ENCODE measurements at places on chromosomes 12 and 14.

GRCh38 chr12:130540376-130540775, 175.7 kb downstream of the RIMBP2 start:
- DNase-seq, result no peak

- no peak for DNase-seq
These were observed 27.6 kb downstream of the PLXNC1 start for GRCh38 chr12:94175763-94176668.

GRCh38 chr12:46580445-46580844, 207.9 kb upstream of the SLC38A2 start:
- DNase-seq, result no peak

- no peak for DNase-seq
These were observed 6.9 kb downstream of the TNFRSF1A start for GRCh38 chr12:6334940-6335450.

DNA sequence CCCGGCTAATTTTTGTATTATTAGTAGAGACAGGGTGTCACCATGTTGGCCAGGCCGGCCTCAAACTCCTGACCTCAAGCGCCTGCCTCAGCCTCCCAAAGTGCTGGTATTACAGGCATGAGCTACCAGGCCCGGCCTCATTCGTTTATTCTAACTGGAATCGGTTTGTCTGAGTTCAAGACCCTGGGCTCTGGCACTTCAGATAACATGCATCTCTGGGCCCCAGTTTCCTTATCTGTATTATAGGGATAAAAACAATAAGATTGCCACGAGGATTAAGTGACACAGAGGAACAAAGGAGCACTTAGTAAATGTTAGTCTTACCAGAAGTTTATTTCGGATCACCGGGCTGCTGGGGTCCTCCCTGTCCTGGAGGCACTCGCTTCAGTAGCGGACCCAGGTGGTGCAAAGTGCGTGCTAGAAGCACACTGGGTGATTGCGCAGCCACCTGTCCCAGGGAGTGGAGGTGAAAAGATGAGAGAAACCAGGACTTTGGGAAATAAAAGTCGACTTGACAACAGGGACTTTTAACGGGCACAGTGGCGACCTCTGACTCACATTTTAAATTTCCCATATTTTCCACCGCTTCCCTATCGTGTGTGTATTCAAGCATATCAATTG, 37.5 kb downstream of the ACACB start:
- no peak for DNase-seq

- DNase-seq, result no peak
These were observed 31.0 kb upstream of the CCND2 start for GRCh38 chr12:4242595-4242994.

GRCh38 chr14:68978172-68978911, 760 bp downstream of the ACTN1 start:
- no peak for DNase-seq

GRCh38 chr14:65487783-65488494, 75.4 kb downstream of the FUT8 start:
- DNase-seq, result no peak

DNA sequence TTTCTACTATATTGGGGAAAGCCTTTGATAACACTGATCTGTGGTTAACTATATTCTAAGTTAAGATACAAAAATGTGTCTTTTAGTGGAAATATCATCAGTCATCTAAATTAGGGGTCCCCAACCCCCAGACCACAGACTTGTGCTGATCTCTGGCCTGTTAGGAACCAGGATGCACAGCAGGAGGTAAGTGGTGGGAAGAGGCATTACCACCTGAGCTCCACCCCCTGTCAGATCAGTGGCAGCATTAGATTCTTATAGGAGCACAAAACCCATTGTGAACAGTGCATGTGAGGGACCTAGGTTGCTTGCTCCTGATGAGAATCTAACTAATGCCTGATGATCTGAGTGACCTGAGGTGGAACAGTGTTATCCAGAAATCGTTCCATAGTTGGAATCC, 28.3 kb upstream of the LIN7A start:
- peak; percentile 59 for DNase-seq

GRCh38 chr12:113416091-113416754, 6.0 kb upstream of the SDSL start:
- no peak for DNase-seq

DNA sequence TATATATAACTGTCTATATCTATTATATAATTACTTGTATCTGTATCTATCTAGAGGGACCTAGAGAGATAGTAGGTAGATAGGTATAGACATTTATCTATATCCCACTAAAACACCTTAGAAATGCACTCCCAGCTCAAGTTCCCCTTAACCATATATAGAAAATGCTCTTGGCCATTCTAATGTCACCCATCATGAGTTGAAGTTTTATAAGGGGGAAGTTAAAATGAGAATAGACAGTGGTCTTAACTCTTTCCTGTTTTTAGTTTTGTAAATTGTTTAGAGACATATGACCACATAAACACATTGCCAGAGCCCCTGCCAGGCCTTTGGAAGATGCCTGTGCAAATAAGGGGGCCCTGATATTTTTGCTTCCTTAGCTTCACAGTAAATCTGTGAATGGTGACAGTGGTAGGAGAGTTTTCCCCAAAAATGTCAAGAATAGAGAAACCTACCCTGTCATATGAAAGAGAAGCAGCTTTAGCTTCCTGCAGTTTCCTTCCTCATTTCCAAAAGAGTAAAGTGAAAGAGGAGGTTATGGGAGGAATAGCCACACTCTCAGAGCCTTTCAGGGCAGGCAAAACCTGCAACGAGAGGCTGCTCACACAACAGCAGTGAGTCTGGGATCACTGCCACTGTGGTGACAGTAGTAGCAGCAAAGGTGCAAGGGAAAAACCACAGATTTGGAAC, 45.5 kb downstream of the MGST1 start:
- no peak for DNase-seq

DNA sequence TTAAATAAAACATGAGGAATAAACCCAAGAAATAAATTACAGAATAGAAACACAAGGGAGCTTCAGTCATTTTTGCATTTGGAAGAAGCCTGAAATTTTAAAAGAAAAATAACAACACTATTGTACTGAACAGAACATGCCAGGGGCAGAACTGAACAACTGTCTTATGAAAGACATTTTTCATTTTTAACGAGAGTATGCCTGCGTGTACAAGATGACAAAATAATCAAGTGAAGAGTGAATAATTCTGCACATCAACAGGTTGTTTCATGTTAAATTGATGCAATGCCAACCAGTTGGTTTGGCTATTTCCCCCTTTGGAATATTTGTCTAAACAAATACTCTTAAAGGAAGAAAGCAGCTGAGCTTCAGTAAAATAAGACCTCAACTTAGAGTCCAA, 103.3 kb upstream of the BTG1 start:
- DNase-seq, result no peak

- no peak for DNase-seq
These were observed at the start of gene KLC1 for GRCh38 chr14:103628684-103629502. KLC1 (plus strand) TSS chr14:103629211; CDS start chr14:103654565, 25,354 bp downstream.

GRCh38 chr14:29941401-29941800, 13.8 kb upstream of the PRKD1 start:
- DNase-seq, result no peak

DNA sequence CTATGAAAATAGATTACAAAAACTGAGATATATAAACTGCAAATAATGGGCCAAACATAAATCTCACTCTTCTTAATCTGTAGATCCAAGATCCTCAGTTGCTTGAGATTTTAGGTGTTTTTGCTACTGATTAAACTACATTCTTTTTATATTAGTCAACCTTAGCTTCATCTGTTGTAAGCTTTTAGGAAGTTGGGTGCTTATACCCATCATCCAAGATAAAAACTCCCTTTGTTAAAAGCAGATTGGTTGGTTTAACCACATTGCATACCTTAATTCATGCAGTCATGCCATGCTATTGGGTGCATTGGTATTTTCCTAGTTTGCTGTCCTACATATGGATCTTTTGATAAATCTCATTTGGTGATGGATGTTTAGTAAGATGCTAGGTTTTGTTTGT, 46.2 kb upstream of the DIP2B start:
- no peak for DNase-seq

DNA sequence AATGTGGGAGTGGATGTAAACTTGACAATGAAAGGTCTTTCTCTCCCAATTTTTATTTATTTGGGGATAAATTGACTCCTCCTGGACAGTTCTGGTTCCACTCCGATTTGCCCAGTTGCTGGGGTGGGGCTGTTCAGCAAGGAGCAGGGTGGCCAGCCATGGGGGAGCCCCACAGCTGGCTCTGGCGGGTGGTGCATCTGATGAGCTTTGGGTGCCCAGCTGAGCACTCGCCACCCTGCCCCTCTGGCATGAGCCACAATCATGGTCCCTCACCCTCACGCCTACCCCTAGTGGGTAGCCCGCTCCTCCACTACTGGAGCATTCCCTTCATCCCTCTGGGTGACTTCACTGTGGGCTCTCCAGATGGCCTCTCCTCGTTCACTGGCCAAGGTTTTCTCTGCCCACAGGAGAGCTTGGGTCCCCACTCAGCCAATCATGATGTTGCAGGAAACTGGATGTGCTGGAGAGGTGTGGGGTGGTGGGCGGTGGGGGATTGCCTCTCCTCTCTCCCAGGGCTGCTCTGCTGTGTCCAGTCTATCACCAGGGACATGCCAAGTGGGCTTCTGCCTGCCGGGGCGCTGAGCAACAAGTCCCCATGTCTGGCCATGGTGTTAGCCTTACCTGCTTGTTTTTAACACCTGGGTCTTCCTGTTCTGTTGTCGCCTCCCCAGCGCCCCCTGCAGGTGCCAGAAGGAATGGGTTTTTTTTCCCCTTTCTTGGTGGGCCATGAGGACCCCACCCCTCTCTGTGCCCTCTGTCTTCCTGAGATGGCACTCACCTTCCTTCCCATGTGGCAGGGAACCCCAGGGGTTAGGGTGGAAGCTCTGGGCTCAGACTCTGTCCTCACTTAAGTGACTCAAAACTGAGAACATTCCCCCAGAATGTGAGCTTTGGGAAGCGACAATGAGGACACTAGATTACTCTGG, 3.4 kb downstream of the CYP46A1 start:
- peak; percentile 93 for DNase-seq

- DNase-seq, result no peak
These were observed 2.5 kb upstream of the LRIG3 start for GRCh38 chr12:58922849-58923248.

DNA sequence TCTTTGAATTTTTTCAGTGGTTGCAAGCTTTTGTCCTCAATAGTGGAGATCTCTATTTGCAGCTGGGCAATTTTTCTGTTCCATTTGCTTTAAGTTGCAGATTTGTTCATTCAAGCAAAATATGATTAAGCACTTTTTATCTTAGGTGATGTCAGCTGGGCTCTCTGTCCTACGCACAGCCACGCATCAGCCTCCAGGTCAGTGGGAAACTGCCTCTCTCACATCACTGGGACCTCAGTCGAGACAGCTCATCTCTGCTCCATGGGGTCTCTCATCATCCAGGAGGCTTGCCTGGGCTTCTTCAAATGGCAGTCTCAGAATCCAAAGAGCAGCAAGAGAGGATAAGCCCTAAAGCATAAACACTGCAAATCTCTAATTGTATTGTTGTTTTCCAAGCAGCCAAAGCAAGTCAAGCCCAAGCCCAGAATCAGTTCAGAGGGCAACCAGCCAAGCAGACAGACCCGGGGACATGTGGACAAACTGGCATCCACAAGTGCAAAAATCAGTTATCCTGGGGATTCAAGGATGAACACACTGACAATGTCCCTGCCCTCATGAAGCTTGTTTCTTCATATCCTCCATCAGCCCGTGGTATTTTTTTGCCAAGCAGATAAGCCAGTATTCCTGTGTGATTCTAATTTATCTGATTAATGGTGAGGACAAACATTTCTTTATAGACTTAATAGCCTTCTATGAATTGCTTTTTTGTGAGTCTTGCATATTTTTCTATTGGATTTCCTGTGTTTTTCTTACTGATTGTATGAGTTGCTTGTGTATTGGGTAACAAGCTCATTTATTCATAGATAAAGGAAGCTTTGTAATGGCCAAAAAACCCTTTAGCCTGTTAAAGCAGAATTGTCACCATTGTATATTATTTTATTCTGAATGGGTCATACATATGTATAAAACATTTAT, 262.5 kb downstream of the GXYLT1 start:
- DNase-seq, result no peak

GRCh38 chr12:93982771-93983315, 165.5 kb upstream of the PLXNC1 start:
- no peak for DNase-seq

DNA sequence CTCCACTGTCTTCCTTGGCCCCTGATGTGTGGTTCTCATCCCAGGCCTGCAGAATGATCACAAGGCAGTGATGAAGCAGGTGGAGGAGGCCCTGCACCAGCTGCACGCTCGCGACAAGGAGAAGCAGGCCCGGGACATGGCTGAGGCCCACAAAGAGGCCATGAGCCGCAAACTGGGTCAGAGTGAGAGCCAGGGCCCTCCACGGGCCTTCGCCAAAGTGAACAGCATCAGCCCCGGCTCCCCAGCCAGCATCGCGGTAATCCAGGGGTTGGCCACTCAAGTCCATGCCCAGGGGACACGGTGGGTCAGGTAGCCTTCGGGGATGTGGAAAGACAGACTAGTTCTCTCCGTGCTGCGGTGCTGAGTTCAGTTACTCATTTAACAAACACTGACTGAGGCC, 11.0 kb downstream of the PSMD9 start:
- DNase-seq, result no peak

- no peak for DNase-seq
These were observed 1126.4 kb upstream of the FLRT2 start for GRCh38 chr14:84403585-84403984.

GRCh38 chr12:124837958-124838803, 25.5 kb downstream of the SCARB1 start:
- DNase-seq, result no peak

- DNase-seq, result no peak
These were observed 8.5 kb upstream of the BCL7A start for GRCh38 chr12:122013136-122013535.

- DNase-seq, result no peak
These were observed 11.3 kb downstream of the MED13L start for GRCh38 chr12:116266168-116266601.

GRCh38 chr12:15931590-15932053, 20.5 kb downstream of the DERA start:
- DNase-seq, result no peak

GRCh38 chr12:117025481-117026151, 73.6 kb downstream of the TESC start:
- peak; percentile 38 for DNase-seq

GRCh38 chr14:68952531-68953195, 26.4 kb downstream of the ACTN1 start:
- no peak for DNase-seq

Data from H1 (cell line).